Stimulated activated CD4-positive, alpha-beta T cell treated with anti-CD3 and anti-CD28 coated beads, Interleukin-4, amount 100 ng/mL, for 24 hours (primary cell): ENCODE measurements at places on chromosomes 13 and 19.
A peak's percentile ranks its signal among the peaks of the same experiment; 100 is the strongest.

GRCh38 chr13:99289674-99290337 is 17.4 kb downstream of the GPR183 start:
- DNase-seq = peak; percentile 54

DNA sequence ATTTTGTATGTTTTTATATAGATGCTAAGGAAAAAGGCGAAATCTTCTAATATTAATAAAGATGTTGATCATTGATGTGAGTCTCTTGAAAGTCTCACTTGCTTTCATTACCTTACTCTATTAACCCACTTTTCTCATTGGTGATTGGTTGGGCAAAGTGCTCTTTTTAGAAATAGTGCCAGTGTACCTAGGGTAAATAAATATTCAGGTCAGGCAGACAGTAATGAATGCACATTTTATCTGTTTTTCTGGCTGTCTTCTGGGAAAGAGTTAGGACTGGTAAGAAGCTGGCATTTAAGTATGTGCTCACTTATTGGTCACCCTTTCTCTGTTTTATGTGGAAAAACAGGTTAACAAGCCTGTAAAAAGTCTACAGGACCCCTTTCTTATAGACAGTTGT is 11.2 kb downstream of the SERP2 start:
- DNase-seq = no peak

GRCh38 chr13:43905435-43906031 is 25.8 kb downstream of the LACC1 start:
- peak; percentile 36 for DNase-seq

GRCh38 chr19:35558400-35559280 is 4.8 kb downstream of the ATP4A start:
- no peak for DNase-seq

DNA sequence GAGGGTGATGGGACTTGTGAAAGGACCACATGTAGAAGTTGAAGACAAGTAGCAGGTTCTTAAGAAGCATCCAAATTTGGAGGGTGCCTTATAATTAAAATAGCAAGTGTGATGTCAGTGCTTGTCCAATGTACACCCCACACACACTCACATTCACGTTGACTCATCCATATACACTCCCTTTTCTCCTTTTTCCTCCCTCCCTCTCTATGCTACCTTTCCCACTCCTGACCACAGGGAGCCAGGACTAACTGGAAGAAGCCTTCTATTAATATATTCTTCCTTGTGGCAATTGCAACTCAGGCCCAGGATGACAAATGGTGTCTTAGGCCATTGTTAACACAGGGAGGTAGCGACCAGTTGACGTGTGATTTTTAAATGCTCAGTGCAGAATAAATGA is 16.3 kb upstream of the GPR183 start:
- no peak for DNase-seq

GRCh38 chr19:39865186-39865585 is 19.0 kb upstream of the FBL start:
- DNase-seq = no peak

DNA sequence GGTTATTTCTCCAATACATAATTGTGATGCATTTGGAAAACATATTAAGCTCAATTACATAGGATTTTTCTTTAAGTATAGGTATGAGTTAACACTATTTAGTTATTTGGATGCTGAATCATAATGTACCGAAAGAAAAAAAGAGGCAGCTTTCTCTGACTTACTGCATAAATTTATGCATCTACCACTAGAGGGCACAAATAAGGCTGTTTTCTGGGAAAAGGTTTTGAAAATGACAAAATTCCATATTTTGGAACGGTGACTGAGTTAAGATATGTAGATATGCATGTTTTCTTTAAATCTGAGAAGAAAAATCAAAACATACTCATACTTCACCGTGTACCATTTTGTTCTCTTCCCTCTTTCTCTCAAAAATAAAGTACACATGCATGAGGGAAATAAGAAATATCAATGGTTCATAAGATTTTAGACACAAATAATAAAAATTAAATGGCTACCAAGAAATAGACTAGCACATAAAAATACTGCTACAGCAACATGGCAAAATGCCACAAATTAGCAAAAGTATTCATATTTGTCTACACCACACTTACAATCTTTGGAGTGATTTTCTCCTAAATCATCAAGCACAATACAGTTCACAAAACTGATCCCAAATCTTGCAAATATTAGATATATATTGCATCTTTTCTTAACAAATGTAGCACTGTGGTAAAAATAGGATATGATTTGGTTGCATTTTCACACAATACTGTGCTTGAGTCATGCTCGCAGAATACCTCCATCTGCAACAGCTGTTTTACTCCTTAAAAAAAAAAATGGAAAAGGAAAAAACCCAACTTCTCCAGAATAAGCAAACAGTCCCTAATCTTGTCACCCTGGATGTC is 260.0 kb downstream of the FGF14 start:
- no peak for DNase-seq

DNA sequence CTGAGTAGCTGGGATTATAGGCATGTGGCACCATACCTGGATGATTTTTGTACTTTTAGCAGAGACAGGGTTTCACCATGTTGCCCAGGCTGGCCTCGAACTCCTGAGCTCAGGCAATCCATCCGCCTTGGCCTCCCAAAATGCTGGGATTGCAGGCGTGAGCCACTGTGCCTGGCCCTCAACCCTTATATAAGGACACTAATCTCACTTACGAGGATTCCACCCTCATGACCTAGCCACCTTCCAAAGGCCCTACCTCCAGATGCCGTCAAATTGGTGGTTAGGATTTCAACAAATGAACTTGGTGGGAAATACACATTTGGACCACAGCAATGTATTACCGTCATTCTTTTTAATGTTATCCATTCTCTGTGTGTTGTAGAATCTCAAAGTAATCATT is 61.0 kb downstream of the ING1 start:
- DNase-seq = no peak

- DNase-seq = no peak
Measured at GRCh38 chr13:51495316-51495715, 42.5 kb upstream of the INTS6 start.

GRCh38 chr13:100235311-100235901 is 146.5 kb downstream of the PCCA start:
- DNase-seq = peak; percentile 19

- DNase-seq = no peak
Measured at GRCh38 chr13:91331047-91331915, 16.2 kb upstream of the MIR17HG start.

- DNase-seq = peak; percentile 48
Measured at GRCh38 chr19:1455336-1456120, 5.6 kb downstream of the APC2 start.

- no peak for DNase-seq
Measured at GRCh38 chr13:99805361-99805760, 166.2 kb downstream of the ZIC5 start.

DNA sequence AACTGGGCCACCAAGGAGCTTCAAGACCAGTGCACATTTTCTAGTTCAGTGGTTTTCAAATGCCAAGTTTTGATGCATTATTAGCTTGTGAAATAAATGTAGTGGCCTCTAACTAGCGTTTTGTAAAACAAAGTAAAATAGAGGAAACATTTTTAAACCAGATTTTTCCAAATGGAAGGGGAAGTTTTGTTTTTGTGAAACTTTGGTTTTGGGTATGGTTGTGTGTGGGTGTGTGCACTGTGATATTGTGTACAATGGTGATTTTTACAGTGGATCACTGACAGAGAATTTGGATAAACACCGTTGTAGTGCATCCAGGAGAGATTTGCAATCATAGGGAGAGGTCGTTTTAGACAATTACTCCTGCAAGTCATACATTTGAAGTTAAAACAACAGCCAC is 108.9 kb downstream of the SLC7A1 start:
- no peak for DNase-seq

DNA sequence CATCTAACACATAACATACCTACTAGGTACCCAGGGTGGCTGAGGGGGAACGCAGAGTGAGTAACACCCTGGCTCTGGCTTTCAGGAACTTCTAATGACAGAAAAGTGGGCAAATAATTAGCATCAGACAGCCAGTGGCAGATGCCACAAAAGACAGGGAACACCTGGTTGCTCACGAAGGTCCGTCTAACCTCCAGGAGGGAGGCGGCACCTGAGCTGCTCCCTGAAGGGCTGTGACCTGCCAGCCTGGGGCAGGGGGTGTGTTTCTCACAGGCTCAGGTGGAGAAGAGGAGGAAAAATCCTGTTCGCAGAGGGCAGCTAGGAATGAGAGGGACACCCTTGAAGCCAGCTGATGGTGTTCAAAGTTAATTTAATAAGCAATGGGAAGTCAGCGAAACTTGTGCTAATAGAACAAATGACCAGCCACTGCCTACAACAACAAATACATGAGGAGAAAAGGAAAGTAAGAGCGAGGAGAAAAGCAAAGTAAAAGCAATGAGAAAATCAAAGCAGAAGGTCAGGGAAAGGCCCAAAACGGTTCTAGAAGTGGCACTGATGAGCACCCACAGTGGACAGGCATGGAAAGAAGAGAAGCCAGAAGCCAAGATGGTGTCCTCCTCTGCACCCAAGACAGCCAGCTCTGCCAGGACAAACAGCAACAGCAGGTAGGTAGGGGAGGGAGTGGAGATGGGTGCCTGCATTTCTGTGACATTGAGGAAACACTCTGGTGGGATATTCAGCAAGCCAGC is 87.3 kb downstream of the STK24 start:
- DNase-seq = no peak

DNA sequence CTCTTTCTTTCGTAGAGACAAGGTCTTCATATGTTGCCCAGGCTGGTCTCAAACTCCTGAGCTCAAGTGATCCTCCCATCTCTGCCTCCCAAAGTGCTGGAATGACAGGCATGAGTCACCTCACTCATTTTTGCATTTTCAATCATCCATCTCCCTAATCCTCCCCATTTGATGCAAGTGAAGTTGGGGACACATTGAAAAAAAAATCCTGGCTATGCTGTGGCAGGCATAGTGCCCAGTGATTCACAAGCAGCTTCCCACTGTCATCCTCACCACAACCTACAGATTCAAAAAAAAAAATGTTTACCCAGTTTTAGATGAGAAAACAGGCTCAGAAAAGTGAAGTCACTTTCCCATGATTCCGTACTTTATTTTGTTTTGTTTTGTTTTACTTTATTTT is 44.7 kb upstream of the USP29 start:
- no peak for DNase-seq

DNA sequence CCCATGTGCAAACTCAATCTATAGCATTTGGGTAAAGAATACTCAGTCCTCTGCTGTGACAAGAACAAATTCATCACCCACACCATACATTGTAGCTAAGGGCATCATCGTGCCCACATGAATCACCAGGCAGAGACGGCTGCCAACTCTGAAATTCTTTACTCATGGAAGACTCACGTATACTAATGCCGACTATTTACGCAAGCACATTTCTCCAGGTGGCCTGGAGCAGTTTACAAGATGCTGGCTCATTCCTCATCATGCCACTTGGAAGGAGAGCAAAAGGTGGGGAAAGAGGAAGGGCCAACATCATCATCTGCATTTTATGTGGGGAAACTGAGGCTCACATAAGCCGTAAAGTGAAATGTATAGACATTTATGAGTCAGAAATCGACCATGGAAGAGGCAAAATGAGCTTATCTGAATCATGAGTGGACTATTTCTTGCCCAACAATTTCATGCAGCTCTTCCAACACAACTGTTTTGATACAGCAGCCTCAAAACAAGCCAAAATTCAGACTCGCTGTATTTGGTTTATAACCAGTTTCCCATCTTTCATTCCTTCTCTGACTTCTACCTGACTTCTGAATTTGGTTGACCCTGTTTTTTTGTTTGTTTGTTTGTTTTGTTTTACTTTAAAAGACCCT is 213.9 kb upstream of the SERP2 start:
- no peak for DNase-seq
